Right lobe of liver (tissue), 6 donors: ENCODE measurements at places on chromosomes 11 and 22.

GRCh38 chr22:19873138-19873959, 18.7 kb upstream of the GNB1L start:
- DNase-seq: peak; percentile 15

DNA sequence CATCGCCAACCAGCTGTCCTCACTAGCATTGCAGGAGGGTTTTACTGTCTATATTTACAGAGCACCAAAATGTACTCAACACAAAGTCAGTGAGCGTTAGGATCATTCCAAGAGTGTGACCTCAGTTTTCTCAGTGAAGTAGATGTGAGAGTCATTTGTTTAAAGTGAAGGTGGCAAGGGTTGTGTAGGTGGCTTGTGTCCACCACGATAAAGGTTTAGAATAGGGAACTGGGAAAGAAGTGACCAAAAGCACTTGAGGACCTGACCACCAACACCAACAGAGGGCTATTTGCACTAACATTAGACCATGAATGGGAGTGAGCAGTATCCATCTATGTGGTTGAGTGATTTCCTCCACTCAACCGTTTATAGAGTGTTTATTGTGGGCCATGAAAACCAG, 152.5 kb upstream of the POU2AF2 start:
- DNase-seq: no peak

DNA sequence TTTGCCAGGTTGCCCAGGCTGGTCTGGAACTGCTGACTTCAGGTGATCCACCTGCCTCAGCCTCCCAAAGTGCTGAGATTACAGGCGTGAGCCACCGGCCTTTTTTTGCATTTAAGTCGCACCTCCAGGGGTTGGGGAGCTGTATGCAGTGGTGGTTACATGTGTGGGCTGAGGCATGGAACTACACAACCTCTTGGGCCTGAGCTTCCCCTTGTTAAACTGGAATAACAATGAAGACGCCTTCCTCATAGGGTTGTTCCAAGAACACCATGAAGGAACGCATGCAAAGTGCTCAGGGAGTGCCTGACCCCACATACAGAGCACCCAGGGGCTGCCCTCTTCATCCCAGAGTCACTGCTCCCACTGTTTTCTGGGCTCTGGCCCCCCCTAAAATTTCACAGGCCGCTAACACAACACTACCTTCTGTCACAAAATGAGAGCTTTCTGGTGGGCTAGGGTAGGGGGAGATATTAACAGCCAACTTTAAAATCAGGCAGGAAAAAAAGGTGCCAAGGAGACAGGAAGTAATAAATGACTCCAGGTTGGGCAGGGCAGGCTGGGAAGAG, 1.3 kb upstream of the FAM118A start:
- no peak for DNase-seq

DNA sequence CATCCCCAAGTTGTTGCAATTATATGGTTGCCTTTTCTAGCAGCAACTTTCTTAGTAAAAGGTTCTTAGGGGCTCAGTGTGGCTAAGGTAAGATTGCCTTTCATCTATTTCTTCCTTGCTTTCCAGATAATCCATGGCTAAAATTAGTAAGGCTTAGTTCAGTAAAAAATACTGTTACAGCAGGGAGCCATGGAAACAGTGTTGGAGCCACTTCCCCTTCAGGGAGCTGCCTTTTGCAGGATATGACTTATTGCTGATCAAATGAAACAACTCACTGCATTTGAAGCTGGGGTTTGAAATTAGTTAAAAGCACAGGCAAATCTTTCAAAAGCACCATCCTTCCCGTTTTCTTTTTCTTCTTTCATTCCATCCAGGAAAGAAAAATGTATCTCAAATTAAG, 184.3 kb downstream of the C11orf87 start:
- DNase-seq: no peak

- DNase-seq: no peak
Measured at GRCh38 chr22:41943661-41944209, 3.2 kb downstream of the CENPM start.

- peak; percentile 34 for DNase-seq
Measured at GRCh38 chr11:125223901-125224361, 59.4 kb downstream of the PKNOX2 start.

DNA sequence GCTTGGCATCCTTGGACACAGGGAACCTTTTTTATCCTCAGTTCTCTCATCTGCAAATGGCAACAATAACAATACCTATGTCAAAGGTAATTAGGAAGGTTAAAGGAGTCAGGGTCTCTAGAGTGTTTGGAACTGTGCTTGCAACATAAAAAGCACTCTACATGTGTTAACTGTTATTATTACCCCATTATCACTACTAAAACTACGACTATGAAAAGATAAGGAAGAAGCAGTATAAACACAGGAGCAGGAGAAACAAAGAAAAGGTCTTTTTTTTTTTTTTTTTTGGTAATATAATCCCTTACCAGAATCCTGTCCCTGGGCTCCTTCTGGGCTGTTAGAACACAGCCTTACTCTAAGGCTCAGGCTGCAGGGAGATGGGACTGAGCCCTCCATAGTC, 348.2 kb downstream of the CADM1 start:
- DNase-seq: no peak

DNA sequence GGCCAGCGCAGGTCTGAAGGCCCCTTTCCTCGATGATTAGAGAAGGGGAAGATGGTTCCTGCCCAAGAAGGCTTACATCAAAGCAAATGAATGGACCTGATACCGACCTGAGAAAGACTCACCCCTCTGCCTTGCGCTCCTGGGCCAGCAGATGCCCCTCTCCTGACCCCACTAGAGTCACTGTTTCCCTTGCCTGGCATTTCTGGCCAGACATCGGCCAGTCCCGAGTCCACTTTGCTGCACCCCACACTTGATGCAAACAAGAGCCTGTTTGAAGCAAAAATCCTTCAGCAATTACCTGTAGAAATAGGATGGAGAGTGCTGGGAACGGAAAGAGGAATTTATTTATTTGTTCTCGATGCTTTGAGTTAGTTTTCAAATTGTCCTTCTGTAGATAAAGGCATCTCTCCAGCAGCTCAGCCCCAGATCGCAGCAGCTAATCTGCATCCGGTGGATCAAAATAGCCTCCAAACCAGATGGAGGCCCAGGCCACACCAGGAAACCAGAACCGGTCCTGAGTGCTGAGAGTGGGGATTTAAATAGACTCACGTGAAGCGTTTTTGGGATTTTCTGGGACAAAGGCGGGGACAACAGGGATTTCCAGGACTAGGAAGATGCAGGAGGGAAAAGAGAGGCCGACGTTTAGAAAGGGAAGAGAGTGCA, 148.6 kb downstream of the TRIM29 start:
- DNase-seq: no peak

DNA sequence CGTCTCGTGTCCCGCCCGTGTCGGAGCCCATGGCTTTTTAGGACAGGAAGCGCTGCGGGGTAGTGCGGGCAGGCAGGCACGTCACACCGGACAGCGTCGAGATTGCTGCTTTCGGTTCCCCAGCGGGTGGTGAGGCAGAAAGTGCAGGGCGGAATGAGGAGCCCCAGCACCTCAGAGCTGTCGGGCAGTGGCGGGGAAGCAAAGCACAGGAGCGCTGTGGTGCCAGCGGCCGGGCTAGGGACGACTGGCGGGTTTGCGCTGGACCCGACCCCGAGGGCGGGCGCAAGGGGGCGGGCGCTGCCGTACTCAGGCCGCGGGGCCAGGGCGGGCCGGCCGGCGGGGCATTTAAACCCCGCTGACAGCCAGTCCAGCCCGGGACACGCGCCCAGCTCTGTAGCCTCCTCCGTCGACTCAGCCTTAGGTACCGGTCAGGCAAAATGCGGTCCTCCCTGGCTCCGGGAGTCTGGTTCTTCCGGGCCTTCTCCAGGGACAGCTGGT, at the start of gene SLC37A2:
TSS of gene SLC37A2 (plus strand) at position 375 of the 498 bp plus-strand sequence. CDS start at position 438, 63 bp downstream.
- DNase-seq: peak; percentile 87

DNA sequence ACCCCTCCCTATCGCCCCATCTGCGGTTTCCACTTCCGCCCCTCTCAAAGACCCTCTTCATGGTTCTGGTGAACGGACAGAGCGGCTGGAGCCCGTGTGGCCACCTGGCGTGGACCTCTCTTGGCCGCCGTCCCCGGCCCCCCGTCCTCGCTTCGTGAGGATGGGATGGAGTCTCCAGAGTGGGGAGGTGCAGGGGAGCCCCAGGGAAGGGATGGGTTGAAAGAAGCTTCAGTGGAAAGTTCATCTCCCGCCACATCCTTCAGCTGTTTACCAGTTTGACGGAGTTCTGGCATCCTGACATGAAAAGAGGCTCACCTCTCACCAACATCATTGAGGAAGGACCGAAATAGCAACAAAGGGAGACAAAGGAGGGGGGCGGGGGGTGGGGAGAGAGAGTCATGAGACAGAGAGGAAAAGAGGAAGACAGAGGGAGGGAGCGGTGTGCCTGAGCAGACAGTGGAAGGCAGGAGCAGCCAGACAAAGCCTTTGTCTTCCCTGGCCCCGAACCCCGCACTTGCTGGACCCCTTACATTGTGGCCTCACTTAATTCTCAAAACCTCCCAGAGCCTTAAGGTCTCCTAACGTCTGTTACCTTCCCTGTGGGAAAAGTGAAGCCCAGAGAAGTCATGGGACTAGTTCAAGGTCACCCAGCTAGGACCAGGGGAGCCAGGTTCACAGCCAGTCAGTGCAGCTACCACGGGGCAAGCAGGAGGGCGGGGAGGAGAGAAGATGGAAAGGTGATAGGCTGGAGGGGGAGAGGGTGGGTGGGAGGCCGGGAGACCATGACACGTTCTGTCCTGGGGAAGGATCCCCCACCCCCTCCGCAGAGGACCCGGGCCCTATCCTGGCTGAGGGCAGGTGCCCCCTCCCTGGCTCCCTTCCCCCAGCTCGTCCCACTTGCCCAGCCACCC, 54.9 kb downstream of the CD6 start:
- DNase-seq: no peak

DNA sequence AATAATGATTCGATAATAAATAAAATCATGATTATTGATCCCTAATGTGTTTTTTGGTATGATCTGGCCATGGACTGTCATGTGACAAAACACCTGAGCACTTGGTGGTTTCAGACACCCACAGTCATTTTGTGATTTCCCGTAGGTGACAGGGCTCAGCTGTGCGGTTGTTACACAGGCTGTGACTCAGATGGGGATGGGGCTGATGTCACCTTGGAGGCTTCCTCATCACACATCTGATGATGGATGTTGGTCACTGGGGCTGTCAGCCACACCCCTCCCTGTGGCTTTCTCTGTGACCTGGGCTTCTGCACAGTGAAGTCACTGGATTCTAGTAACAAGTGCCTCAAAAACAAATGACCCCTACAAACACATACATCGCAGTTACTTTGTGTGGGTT, 995.1 kb downstream of the BRD1 start:
- no peak for DNase-seq

DNA sequence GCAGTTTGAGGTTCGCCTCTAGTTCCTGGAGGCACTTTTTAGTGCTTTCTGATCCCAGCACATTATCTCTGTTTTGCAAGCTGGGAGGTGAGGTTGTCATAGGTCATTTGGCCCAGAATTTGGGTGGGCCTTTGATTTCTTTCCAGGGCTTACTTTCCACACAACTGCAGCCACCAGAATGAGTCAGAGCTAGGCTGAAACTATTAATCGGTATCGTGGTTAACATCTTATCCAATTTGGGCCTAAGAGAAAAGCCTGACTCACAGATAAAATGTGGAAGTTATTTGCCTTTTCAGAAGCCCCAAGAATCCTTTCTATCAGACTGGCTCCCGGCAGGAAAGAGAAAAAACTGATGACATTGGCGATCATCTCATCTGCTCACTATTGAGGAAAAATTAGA, 166.4 kb downstream of the KIRREL3 start:
- DNase-seq: no peak

DNA sequence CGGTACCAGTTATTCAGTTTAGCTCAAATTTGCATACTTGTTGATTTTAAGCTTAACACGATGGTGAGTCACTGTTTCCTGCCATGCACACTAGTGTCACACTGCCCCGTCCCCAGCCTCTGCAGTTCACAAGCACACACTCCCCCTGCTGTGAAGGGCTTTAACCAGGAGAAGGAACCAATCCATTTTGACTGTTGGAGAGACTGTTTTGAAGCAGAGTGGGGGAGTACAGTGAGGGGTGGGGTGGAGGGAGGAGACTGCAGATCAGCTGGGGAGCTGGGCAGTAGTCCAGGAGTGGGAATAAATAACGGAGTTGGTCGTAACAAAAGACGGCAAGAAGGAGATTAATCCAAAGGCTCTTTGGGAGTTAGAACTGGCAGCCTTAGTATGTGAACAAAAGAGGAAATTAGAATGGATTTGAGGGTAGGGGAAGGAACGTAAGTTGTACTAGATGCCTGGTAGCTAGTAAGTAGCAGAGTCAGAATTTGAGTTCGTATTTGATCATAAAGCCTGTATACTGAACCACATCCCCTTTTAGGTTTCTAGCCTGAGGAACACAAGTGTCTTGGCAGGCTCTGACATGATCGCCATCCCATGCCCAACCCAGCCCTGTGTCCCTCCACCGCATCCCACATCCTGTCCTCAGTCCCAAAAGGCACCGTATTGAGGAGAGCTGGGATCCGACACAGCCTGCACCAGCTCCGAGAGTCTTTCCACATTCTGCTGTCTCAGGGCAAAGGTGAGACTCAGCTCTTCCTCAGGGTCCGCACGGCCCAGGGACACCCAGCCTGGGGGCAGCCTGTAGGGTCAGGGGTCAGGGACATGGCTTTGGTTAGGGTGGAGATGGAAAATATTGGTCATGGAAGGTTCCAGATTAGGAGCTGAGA, 862 bp downstream of the TPP1 start:
- DNase-seq: peak; percentile 65
